ENCODE measurements at places on chromosomes 4 and X. TPM values are rescaled to one million over a fixed set of nuclear protein-coding genes. Genes with fewer than 3 reads are reported as not detected.

- no peak for DNase-seq
- H3K36me3 ChIP-seq, result no peaks in the 10 kb centered on the region
- no peaks in the 10 kb centered on the region for H3K27me3 ChIP-seq
- H3K27ac ChIP-seq, result no peak overlapping the region
- no peak overlapping the region for H3K4me3 ChIP-seq
Measured at GRCh38 chrX:97199501-97199900, 315.8 kb downstream of the RPA4 start.

TEX13C gene
- not detected for total RNA-seq

RPS6KA6 gene
- total RNA-seq, result 0.96 TPM

GRCh38 chrX:72366178-72366577 lies 60.5 kb upstream of the CITED1 start:
- peaks cover 52% of the 10 kb centered on the region for H3K27me3 ChIP-seq
- DNase-seq, result no peak
- no peak overlapping the region for H3K4me3 ChIP-seq
- no peaks in the 10 kb centered on the region for H3K36me3 ChIP-seq

DNA sequence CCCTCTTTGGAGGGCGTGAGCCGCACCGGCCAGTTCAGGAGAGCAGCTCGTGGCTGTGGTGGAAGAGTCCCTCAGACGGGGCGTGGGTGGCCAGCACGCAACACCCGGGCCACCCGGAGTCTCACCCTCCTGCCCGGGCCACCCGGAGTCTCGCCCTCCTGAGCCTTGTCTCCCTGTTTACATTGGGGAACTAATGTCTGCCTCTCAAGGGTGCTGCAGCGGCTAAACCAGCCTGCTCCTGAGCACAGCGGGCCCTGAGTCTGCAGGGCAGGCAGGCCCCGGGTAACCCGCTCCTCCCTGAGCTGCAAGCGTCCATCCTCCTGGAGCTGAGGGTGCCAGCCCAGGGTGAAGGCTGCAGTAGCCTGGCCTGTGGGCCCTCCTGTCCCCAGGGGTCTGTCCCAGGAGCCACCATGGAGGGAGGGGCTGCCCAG lies 3.0 kb downstream of the PDE6B start:
- H3K27me3 ChIP-seq, result no peaks in the 10 kb centered on the region
- H3K27ac ChIP-seq, result no peak overlapping the region
- DNase-seq, result no peak
- H3K36me3 ChIP-seq, result no peaks in the 10 kb centered on the region
- no peak overlapping the region for H3K4me3 ChIP-seq

GLRB gene
- total RNA-seq, result 19.0 TPM

- peaks cover 26% of the 10 kb centered on the region for H3K27me3 ChIP-seq
- no peak for DNase-seq
- no peak overlapping the region for H3K27ac ChIP-seq
- H3K4me3 ChIP-seq, result no peak overlapping the region
- no peaks in the 10 kb centered on the region for H3K4me1 ChIP-seq
- no peaks in the 10 kb centered on the region for H3K36me3 ChIP-seq
Measured at GRCh38 chrX:30065226-30065625, 150.1 kb upstream of the MAGEB2 start.

GRCh38 chr4:41122775-41123174 lies 91.6 kb downstream of the APBB2 start:
- no peak overlapping the region for H3K4me3 ChIP-seq
- no peak overlapping the region for H3K27ac ChIP-seq
- H3K4me1 ChIP-seq, result peaks cover 20% of the 10 kb centered on the region
- H3K27me3 ChIP-seq, result no peaks in the 10 kb centered on the region

DNA sequence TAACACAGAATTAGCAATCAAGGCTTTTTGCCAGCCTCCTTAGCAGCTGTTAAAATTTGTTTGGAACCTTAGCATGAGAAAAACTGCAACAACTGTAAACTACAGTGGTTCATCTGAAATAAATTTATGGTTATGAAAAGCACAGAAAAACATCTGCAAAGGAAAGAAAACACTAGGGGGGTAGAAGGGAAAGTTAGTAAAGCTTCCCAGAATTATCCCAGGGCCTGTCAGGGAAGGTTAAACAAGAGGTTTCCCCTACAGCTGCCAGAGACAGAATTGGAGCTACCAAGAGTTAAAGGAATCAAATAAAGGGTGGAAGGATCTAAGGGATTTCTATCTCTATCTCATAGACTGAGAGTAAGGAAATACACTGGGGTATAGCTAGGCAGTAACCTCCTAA lies 234.7 kb upstream of the DIAPH2 start:
- no peak overlapping the region for H3K27ac ChIP-seq
- H3K4me1 ChIP-seq, result no peaks in the 10 kb centered on the region
- H3K4me3 ChIP-seq, result no peak overlapping the region
- H3K36me3 ChIP-seq, result no peaks in the 10 kb centered on the region
- H3K27me3 ChIP-seq, result no peaks in the 10 kb centered on the region

GRCh38 chrX:57899064-57899463 lies 11.2 kb downstream of the ZXDA start:
- H3K4me3 ChIP-seq, result no peak overlapping the region
- peaks cover 10% of the 10 kb centered on the region for H3K27me3 ChIP-seq
- no peaks in the 10 kb centered on the region for H3K36me3 ChIP-seq
- no peak overlapping the region for H3K27ac ChIP-seq

DIAPH2 gene
- total RNA-seq, result 27.4 TPM

- no peaks in the 10 kb centered on the region for H3K4me1 ChIP-seq
- DNase-seq, result no peak
- no peaks in the 10 kb centered on the region for H3K27me3 ChIP-seq
- H3K27ac ChIP-seq, result no peak overlapping the region
- H3K4me3 ChIP-seq, result no peak overlapping the region
Measured at GRCh38 chr4:56181140-56181953, 205.9 kb downstream of the AASDH start.

CT45A2 gene
- total RNA-seq, result not detected

Data from breast epithelium (tissue), 4 donors.